ENCODE measurements at places on chromosomes 16 and 17. TPM values are rescaled to one million over a fixed set of nuclear protein-coding genes. Genes with fewer than 3 reads are reported as not detected.

Gene BOLA2B
- total RNA-seq, result 407 TPM

Gene CENPT
- 33.3 TPM for total RNA-seq

Gene ARHGAP44
- total RNA-seq, result 1.1 TPM

Gene ZSCAN10
- not detected for total RNA-seq

Gene ATP2A1
- under 0.01 TPM for total RNA-seq

Gene CBX8
- total RNA-seq, result 5.3 TPM

Gene STUB1
- total RNA-seq, result 183 TPM

Gene TBKBP1
- total RNA-seq, result 3.6 TPM

Gene NAGLU
- total RNA-seq, result 7.5 TPM
